Stimulated activated CD8-positive, alpha-beta memory T cell treated with anti-CD3 and anti-CD28 coated beads, Interleukin-7, amount 100 ng/mL, for 1 hour (primary cell): ENCODE measurements at places on chromosomes 4 and X.

- DNase-seq, result no peak
These were observed 525.7 kb downstream of the RAB28 start for GRCh38 chr4:12958436-12958835.

GRCh38 chr4:74932832-74933561, at the start of gene PARM1:
Gene PARM1, plus strand, starts transcription at chr4:74933116. Its CDS starts 212 bp downstream, at chr4:74933328.
- no peak for DNase-seq

- peak; percentile 52 for DNase-seq
These were observed 2.9 kb downstream of the MAML3 start for GRCh38 chr4:140150886-140151698.

DNA sequence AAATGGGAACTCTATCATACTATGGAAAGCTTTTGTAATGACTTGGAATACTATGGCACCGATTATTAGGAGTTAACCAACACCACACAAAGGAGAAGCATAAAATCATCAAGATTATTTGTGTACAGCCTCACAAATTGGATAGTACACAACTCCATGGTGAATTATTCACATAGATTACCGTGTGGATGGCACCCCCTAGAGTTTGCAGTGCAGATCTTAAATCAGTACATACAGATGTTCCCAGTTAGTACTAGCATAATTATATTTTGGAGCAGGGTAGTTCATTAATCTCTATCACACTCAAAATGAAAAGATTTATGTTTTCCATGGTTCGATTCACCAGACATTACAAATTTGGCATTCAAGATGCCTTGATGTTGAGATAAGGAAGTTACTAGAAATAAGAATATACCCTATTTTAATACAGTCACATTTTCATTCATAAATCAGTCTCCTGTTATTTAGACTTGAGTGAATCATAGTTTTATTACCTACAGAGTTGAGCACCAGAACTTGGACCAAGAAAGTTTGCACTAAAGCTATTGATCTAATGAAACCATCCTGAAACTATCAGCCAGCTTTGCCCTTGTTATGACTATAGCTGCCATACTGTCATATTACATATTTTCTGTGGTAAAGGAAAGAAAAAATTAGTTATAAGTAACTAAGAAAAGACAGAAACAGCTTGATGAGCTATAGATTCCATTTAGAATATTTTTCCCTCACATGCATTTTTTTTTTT, 531.8 kb downstream of the GLUD2 start:
- no peak for DNase-seq

GRCh38 chr4:1808396-1808795, 15.3 kb downstream of the FGFR3 start:
- no peak for DNase-seq

- no peak for DNase-seq
These were observed 167.1 kb downstream of the NSUN7 start for GRCh38 chr4:40916880-40917279.

DNA sequence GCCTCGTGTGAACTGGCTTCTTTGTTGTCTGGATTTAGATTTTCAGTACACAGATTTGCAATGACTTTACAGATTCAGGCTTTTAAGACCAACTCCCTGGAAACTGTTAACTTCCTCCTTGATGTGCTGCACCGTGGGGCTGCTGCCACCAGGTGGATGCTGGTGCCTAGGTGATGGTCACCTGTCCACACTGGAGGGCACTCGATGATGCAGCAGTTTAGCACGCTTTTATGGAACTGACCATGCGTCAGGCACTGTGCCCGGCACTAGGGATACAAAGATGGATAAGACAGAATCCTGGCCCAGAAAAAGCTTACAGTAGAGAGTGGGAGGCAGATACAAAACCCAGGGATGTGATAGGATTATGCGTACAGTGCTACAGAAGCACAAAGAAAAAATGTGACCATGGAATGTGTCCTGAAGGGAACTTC, 180.7 kb downstream of the CEP135 start:
- DNase-seq, result no peak
